Stimulated activated naive CD8-positive, alpha-beta T cell treated with anti-CD3 and anti-CD28 coated beads, Interleukin-15, amount 100 ng/mL, for 72 hours (primary cell): ENCODE measurements at places on chromosomes 6 and 20.

DNA sequence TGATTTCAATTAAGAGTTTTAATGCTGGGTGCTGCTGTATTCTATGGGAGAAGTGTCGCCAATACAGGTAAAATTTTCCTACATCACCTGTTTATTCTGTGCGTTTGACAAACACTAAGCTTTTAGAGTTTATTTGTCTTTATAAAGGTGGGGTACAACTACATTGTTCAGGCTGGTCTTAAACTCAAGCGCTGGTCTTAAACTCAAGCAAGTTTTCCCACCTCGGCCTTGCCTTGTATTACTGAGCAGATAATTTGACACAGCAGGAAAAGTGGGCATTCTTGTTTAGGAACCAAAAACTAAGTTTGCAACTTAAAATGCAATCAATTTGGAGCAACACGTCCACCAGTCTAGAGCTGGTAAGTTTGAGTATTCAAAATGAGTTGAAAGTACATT lies 112.9 kb upstream of the BTN3A2 start:
- DNase-seq = no peak

DNA sequence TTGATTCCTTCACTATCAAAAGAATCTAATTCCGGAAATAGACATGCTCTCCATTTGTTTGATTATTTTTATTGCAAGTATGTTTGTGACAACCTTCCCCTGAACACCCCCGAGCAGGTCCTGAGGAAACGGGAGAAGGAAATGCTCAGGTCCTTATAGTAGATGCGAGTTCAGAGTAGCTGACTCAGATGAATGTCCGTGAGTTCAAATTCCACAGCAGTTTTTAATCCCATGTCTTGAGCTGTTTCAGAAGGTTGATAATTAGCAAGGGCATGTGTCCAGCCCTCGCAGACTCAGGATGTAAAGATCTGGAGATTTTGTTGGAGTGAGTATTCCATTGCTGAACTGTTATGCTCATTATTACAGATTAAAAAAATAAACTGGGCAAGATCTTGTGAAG lies 169.3 kb downstream of the BCAS1 start:
- no peak for DNase-seq

DNA sequence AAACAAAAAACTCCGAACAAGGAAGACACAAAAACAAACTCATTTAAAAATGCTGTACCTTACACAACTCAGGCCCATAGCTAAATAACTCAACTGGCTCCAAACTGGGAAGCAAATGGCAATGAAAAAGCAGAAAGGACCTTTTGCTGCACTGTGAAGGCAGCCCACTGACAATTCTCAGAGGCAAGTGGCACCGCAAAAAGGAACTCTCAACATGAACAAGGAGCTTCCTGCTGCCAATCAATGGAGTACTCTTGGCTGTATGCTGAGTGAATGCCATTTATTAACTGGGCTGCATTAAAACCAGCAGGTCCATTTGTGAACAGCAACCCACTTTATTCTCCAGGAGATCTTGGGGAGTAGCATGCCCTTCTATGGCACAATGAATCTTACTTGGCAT lies 209.9 kb downstream of the PTPRK start:
- DNase-seq = no peak

DNA sequence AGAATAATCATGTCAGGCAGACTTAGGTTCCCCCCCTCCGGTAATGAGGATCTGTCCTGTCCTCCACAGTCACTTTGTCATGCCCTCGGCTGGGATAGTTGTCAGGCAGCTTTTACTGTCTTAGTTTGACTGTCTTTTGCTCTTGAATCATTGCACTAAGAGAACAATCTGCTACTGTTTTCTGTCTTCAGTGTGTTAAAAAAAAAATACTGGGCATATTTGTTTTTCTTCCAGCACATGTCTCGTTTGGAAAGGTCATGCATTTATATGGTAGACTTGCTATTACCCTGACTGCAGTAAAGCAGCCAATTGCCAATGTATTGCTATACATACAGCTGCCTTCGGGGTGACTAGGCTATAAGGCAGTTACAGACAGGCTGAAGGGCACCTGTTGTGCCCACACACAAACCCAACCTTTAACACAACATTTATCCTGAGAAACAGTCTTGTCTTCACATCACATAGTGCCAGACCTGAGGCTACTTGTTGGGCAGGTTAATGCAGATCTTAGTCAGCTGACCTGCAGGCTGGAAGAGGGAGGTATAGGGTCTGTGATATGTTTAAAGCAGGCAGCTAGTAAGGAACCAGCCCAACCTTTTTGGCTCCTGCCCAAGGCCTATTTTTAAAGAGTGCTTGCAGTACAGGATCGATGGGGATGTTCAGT lies 26.7 kb downstream of the ARFGEF3 start:
- DNase-seq = no peak

DNA sequence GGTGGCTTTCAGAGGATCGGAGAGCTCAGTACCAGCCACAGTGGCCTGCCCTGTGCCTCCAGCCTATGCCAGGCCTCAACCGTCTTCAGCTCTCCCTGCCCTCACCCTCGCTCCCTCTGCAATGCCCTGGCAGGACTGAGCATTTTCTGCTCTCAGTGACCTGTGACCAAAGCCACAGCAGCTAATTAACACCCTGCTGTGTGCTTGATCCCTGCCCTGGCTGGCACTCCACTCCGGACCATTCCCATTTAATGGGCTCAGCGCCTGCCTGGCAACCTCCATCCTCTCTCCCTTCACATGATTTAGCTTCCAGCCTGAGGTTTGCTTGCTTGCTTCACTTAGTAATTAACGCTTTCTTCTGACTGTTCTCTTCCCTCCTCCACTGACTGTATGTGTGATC lies 287.5 kb downstream of the LRFN2 start:
- no peak for DNase-seq

DNA sequence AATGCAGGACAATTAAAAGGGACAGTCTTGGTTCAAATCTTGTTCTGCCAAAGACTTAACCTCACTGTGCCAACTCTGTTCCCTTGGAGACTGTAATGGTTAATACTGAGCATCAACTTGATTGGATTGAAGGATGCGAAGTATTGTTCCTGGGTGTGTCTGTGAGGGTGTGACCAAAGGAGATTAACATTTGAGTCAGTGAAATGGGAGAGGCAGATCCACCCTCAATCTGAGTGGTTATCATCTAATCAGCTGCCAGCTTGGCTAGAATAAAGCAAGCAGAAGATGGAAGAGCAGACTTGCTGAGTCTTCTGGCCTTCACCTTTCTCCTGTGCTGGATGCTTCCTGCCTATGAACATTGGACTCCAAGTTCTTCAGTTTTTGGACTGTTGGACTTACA lies 474.4 kb downstream of the CD83 start:
- DNase-seq = no peak

GRCh38 chr6:20440296-20440695 lies 38.6 kb downstream of the E2F3 start:
- DNase-seq = no peak

- no peak for DNase-seq
Observed at GRCh38 chr6:105492706-105493673, 90.1 kb upstream of the PREP start.

DNA sequence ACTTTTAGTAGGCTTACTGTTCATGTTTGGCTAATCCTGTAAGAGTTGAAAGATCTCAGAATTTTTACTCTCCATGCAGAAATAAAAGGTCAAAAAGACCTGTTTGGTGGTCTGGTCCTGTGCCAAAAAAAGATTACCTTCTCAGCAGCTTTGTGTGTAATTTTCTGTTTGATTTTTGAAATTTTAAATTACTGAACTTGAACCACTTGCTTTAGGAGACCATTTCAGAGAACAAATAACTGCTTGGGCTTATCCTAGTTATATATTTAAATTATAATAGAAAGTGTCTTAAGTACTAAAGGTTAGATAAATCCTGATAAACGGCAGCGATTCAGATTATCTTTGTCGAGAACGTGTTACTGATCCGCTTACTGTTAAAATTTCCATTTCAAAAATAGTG lies 118.3 kb upstream of the GRIK2 start:
- no peak for DNase-seq

- no peak for DNase-seq
Observed at GRCh38 chr6:84065693-84066290, 32.2 kb downstream of the MRAP2 start.

- peak; percentile 24 for DNase-seq
Observed at GRCh38 chr6:36682328-36683144, 4.0 kb downstream of the CDKN1A start.

DNA sequence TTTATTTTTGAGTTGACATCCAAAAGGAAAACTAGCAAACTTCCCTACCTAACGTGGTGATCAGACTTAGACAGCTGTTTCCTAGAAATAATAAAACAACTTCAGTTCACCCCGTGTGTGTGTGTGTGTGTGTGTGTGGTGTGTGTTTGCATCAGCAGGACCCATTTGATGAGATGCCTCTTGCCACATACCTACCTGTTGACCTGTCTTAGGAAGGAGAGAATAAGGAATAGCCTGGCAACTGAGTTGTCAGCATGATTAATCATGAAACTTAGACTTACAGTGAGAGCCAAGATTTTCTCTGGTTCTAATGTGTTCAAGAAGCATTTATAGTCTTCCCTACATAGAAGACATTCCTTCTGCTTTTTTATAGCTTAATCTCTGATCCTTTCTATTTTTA lies 16.1 kb upstream of the PBOV1 start:
- DNase-seq = no peak

- no peak for DNase-seq
Observed at GRCh38 chr6:71346334-71346694, 57.7 kb downstream of the OGFRL1 start.

DNA sequence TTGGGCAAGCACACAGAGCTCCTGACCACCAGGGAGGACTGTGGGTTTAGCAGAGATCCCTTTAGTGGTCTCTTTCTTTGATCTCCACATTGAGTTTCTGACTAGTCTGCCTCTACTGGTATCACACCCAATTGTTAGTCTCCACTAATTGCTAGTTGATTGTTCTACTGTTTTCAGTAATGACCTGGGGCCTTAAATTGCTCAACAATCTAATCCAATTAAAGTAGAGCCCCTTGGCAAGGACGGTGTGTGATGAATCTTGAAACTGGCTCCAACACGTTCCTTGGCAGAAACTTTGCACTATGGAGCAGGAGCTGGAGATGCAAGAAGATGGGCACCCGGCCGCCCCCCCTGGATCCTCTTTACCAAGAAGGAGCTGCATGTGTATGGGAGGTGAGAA lies 12.3 kb downstream of the FAM50B start:
- DNase-seq = no peak

DNA sequence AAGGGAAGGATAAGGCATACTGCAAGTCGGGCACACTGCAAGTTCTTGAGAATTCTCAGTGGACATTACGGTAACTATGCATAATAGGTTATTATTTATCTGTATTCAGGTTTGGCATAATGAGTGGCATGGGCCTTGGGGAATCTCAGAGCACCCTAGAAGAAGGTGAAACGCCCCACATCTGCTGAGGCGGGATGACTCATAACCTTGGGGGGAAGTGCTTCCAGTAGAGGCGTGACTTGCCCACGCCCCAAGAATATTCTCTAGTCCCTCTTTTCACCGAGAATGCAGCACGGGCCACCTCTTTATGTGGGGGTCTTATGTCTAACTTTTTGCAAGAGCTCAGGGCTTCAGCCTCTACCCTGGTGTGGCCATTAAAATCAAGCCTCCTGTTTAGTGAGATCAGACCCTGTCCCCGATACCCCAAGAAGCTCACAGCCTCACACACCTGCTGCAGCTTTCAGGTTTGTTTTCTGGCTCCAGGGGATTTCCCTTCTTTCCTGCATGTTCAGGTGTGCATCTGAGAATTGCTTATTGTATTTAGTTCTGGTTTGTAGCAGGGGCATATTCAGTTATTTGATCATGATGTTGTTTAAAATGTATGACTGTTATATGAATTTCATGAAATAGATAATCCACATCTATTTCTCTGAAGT lies 19.1 kb downstream of the ZFP64 start:
- DNase-seq = no peak

GRCh38 chr20:36932476-36933426 lies 18.8 kb downstream of the SAMHD1 start:
- no peak for DNase-seq

GRCh38 chr6:164531736-164532135 lies 777.7 kb downstream of the C6orf118 start:
- no peak for DNase-seq

DNA sequence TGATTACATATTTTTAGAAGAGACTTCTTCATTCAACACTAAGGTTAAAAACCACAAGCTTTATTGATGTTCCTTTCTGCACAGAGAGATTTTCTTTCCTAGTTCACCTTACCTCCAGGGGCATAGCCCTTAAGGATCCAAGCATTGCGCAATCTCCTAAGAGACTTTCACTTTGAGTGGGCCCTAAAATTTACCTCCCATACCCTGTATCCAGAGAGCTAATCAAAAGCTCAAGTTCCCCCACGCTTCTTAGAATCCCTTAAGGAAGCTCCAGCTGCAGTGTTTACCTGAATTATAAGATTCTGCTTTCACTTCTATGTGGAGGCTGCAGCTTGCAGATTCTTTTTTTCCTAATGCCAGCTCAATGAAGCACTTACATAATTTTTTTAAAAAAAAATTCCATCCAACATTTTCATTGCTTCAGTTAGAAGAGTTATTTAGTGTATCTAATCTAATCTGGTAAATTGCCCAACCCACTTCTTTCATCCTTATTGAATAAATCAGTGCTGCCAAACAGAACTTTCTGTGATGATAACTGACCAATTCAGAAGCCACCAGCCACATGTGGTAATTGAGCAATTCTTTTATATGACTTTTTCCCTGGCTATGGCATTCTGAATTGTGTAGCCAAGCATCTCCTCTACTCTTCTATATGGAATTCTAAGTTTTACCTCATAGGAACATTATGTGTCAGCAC lies 24.6 kb upstream of the SPTLC3 start:
- no peak for DNase-seq

GRCh38 chr6:43848671-43849391 lies 78.8 kb downstream of the VEGFA start:
- DNase-seq = no peak

- DNase-seq = no peak
Observed at GRCh38 chr6:144266091-144266649, 19.0 kb upstream of the UTRN start.

DNA sequence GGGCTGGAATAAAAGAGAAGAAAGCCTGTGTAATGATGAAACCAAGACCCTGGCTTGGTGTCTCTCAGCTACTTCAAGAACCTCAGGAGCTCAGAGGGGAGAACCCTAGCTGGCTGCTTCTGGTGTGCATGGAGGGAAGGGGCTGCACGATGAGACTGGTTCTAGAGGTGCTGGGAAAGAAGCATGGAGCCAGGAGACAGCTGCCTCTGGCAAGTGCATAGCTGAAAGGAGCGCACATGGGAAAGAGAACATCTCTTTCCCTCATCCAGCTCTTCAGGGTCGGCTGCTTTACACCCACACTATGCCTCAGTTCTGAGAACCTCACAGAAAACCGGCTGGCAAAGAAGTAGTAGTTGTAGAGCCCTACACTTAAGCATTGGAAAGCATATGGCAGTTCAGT lies 139.5 kb downstream of the QKI start:
- no peak for DNase-seq

- DNase-seq = no peak
Observed at GRCh38 chr6:137230547-137230946, 11.4 kb upstream of the IFNGR1 start.

GRCh38 chr20:48538058-48538825 lies 289.6 kb downstream of the PREX1 start:
- no peak for DNase-seq
